CD8-positive, alpha-beta T cell (primary cell): ENCODE measurements at places on chromosomes 3 and 15.

- DNase-seq = no peak
These were observed 19.4 kb downstream of the TPM1 start for GRCh38 chr15:63061975-63062374.

- DNase-seq = no peak
These were observed 27.1 kb downstream of the IP6K1 start for GRCh38 chr3:49759226-49759625.

GRCh38 chr3:147404000-147404799 is 2.1 kb downstream of the ZIC4 start:
- no peak for DNase-seq

DNA sequence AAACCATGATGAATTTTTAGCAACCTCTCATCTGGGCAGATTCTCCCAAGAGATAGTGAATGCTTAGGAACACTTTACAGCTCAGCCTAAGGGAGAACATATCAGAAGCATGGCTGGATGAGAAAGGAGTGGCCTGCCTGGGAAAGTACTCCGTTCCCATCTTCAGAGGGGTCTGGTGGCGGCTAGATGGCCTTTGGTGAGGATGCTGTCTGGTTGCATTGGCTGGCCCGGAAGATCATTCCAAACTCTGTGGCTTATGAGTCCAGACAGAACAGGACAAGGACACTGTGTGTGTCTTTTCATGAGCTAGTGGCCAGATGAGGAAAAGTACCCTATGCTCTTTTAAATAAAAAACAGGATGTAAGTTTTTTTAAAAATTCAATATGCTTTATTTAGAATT is 51.2 kb downstream of the CRTC3 start:
- no peak for DNase-seq

DNA sequence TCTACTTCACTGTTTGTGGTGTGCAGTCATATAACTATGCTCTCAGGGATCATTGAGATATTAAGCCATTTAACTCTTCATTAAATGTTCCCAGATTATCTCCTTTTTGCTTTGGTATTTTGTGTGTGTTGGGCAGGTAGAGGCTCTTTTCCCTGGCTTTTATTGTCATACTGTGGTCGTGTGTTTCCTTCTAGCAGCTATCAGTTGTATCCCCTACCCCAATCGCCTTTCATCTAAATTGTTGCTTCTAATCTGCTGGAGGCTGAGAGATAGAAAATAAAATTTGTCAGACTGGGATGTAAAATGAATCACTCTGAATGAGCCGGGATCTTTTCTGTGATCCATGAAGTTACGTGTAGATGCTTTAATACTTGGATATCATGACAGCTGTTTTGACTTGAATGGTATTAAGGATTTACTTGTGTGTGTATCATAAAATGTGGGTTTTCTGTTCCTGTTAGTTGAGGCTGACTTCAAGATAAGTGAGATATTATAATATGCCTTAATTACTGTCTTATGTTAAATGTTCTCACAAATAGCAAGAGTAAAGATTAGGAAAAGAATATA is 9.2 kb downstream of the NFKBIZ start:
- no peak for DNase-seq

DNA sequence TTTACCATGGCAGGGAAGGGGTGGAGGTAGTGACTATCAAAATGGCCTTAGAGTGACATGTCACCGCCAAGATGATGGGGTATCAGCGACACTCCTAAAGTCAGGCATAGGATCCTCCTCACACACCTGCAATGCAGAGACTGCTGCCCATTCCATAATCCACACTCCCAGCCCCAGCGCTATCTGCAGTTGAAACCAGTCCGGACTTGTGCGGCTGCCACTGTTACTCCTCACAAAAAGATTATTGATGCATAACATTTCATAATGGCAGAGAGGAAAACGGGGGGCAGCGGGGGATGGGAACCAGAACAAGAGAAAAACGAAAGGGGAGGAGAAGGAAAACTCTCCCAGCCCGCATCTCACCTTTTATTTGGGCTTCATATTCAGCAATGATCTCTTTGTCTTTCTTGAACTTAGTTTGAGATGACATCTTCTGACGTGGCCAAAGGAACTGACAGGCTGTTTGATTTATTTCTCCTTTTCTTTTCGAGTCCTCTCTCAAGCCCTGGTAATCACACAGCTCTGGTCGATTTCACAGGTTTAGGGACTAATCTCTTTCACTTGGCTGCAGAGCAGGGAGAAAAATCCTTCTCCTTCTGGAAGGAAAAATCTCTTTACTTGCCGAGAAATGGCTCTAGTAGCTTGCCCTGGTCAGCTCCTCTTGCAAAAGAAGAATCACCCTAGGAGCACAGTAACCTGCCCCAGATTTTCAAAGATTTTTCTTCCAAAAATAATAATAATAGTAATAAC is 749 bp downstream of the SRGAP3 start:
- DNase-seq = no peak

- no peak for DNase-seq
These were observed 33.9 kb upstream of the HHATL start for GRCh38 chr3:42736531-42736930.

DNA sequence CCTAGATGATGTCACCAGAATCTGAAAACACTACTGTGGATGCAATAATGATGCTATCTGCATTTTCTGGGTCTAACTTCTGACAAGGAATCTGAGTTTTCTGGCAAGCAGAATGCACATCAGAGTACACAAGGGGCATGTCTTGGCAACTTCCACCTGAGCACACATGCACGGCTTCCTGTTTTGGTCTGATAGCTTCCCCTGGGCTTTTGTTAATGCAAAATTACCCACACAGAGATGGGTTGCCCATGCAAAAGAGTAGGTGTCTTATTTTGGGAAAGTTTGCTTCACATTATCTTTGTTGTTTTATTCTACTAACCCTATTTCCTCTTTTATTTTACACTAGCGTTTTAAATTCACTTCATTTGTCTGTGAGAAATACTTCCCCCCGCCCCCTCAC is 74.2 kb upstream of the SATB1 start:
- no peak for DNase-seq

GRCh38 chr3:24678021-24678420 is 183.4 kb upstream of the THRB start:
- DNase-seq = no peak

GRCh38 chr3:103056542-103056941 is 621.7 kb downstream of the ZPLD1 start:
- DNase-seq = no peak

DNA sequence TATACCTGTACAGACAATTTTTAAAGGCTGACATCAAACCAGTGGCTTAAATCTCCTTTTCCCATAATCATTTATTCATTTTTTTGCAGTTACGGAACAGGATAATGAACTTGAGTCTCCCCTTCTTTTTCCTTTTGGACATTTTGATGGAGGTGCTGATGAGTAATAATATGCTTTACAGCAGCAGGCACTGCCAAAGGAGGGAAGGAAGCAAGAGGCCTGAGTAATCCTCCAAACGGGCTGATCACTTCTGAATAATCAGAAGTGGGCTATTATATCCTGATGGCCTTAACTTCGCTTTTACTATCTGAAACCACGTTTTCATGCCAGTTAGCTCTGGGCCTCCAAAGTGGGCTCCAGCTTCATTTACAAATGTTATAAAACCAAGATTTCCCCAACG is 527.2 kb downstream of the FOXP1 start:
- no peak for DNase-seq

GRCh38 chr3:83189634-83190033 is 1428.2 kb upstream of the GBE1 start:
- no peak for DNase-seq

DNA sequence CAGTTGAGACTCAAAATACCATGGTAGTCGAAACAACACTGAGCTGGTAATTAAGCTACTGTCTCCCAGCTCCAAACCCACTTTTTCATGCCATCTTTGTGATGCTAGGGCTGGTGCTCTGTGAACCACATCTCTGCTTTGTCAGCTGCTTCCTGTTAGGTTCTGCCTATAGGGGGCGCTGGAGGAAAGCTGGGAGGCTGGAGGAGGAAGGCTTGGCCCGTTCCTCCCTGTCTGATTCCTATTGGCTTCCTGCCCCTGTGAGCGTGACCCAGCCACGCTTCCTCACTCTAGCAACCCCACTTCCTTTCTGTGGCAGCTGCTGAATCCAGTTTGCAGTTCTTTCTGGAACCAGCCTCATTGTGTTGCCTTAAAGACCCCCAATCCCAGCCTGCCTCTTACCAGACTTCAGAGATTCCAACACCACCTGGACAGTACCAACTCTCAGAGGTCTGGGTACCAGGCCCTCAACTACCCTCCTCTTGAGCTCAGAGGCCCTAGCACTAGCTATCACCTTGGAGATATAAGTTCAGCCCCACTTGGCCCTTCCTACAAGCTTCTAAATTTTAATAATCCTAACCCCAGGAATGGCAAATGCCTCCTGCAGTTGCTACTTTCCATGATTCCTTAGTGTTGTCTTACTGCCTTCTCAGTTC is 120.9 kb downstream of the ERC2 start:
- no peak for DNase-seq

DNA sequence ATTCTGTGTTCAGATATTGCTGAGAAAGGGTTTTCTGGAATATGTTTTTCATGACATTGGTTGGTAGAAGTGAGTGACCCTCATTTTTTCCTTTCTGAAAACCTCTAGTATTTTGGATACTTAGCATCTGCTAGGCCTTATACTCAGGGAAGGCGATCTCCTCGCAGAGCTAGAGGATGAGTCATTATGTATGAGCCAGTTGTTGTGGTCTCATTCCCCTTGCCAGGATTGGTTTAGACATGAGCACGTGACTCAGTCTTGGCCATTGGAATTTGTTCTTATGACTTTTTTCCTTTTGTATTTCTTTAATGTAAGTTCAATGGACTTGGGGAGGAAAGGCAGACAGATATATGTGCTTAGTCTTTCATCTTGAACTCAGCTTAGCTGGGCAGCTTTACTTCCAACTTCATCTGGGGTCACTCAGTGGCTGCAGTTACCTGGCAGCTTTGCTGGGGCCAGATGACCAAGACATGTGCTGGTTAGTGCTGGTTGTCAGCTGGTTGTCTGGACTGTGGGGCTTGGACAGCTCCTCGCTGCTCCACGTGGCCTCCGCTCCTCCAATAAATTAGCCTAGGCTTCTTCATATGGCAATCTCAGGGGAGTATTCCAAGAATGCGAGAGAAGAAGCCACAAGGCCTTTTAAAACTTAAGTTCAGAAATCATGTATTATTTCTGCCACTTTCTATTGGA is 207.5 kb downstream of the IL20RB start:
- no peak for DNase-seq

GRCh38 chr3:69090021-69090420 is 5.3 kb downstream of the ARL6IP5 start:
- no peak for DNase-seq

GRCh38 chr3:180332608-180333007 is 269.4 kb upstream of the TTC14 start:
- no peak for DNase-seq

DNA sequence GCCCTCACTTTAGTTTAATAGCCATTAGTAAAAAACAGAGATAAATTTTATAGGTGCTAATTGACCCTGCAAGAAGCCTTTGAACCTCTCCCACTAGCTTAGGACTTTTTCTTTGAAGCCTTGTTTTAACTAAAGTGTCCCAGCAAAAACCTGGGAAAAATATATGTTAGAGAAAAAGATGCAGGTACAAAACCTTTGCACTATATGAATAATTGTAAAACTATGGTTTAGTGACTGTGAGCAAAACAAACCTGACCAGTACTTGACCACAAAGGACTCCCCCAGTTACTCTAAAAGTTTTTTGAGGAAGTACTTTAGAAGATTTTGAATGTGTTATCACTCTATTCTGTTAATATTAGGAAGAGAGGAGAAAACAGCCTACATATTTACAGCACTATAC is 123.3 kb upstream of the TP63 start:
- no peak for DNase-seq

GRCh38 chr3:12588039-12589009 is 31.4 kb downstream of the MKRN2 start:
- no peak for DNase-seq

DNA sequence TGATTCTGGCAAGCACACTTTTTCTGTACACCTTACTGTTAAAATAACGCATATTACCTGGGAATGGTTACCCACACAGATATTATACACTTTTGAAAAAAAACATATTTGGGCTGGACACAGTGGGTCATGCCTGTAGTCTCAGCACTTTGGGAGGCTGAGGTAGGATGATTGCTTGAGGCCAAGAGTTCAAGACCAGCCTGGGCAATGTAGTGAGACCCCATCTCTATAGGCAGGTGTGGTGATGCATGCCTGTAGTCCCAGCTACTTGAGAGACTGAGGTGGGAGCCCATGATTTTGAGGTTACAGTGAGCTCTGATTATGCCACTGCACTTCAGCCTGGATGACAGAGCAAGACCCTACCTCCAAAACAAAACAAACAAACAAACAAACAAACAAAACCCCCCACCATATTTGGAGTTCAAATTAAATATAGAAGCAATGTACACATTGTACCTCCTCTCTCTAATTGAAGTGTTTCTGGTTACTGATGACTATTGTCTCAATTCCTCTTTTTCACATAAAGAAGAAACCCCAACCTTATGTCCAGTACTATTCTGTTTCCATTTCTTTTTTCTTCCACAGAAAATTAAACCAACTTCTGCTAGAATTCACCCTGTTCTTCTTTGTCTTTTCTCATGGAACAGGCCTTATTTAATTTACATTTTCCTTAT is 152.6 kb upstream of the UMPS start:
- no peak for DNase-seq

- no peak for DNase-seq
These were observed 708 bp downstream of the SEC22A start for GRCh38 chr3:123202451-123202850.

DNA sequence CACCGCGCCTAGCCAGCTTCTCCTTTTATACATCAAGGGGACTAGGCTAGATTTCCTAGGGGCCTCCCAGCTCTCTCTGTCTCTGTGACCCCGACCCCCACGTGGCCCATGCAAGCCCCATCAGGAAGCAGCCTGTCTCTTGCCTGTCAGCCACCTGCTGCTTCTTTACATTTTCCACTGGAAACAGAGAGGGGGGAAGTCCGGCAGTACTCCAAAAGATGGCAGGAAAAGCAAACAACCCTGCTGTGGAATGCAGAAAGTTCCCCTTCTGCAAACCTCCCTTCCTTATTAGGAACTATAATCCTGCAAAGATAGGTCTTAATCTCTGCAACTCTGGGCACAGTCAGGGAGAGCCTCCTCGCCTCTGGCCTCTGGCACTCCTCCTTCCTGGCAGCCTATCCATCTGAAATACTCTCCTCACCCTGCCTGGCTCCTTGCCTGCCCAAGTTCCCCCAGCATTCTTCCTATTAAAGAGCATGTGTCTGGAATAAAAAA is 47.4 kb upstream of the HACD2 start:
- no peak for DNase-seq
